ENCODE measurements at places on chromosomes 4 and X.

GRCh38 chrX:153971124-153971449, 531 bp downstream of the HCFC1 start:
- DNase-seq, result peak; percentile 60

GRCh38 chr4:77820649-77821561, 1.7 kb upstream of the CNOT6L start:
- no peak for DNase-seq

DNA sequence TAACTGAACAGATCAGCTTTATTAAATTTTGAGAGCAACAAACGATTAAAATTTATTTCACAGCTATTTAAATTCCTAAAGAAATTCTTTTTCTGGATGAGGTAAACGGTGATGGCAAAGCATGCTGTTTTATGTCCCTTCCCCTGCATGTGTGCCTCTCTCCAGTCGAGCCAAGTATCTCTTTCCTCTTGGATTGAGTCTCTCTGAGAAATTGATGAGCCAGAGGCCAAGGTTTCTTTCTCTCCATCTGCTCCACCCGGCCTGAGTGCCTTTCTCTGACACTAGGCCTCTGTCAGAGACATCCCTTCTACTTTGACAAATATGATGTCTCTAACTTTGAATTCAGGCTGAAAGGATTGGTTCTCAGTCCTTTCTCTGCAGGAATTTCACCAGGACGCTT, 42.6 kb upstream of the PARM1 start:
- no peak for DNase-seq

- no peak for DNase-seq
Measured at GRCh38 chr4:101649790-101650515, 140.6 kb upstream of the BANK1 start.

DNA sequence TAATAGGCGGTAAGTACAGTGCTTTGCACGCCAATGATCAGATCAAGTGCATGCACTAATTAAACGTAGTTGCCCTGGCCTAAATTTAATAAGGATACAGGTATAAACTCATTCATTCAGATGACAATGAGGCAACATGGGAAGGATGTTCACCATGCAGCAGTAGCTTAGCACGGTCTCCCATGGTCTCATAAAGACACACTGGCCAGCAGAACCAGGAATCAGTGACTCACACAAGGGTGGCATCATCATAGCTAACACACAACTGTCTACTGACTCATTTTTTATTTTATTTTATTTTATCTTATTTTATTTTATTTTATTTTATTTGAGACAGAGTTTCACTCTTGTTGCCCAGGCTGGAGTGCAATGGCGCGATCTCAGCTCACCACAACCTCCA, 42.7 kb downstream of the TMEM156 start:
- DNase-seq, result no peak

DNA sequence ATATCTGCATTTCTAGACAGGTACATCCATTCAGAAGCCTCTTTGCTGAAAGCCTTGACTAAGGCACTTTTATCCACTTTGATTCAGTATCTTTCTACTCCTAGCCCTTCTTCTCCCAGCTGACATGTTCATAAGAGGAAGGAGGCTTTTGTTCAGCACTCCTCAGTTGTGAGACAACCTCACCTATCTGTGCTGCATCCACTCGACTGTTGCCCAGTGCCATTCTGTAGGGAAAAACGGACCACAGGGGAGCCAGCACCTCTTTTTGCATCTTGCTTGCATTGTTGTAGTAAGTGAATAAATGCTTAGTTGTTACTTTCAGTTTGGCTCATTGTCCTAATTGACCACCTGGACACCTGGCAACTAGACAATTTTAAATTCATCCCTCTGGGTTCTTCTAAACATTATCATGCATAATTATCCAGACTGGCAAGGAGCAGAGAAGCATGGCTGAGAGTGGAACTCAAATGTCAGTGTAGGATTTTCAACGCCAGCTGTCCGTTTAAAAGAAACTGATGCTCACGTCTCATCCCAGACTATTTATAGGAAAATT, 83.8 kb upstream of the BOD1L1 start:
- DNase-seq, result no peak

GRCh38 chrX:18927558-18927957, 56.4 kb downstream of the PHKA2 start:
- no peak for DNase-seq

- DNase-seq, result no peak
Measured at GRCh38 chrX:105829011-105829410, 6.7 kb downstream of the NRK start.

DNA sequence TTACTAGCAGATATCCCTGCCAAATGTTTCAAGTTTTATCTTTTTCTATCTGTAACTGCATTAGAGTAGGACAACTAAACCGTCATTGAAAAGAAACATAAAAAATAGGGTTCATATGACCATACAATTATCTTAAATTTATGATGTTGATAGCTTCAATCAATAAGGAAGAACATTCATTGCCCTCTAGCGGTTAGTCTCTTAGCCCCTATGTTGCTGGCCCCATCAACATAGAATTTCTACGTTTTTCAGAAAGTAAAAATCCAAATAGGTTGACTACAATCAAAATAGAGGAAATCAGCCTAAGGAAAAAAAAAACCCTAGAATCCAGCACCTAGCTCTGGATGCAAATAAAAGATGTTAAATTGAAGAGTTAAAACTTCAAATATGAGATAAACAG, 225.1 kb upstream of the ITM2A start:
- no peak for DNase-seq

GRCh38 chr4:83013902-83014301, 3.3 kb upstream of the LIN54 start:
- no peak for DNase-seq

- no peak for DNase-seq
Measured at GRCh38 chr4:152734015-152734698, 45.4 kb downstream of the TIGD4 start.

- DNase-seq, result no peak
Measured at GRCh38 chr4:8348071-8348470, 78.5 kb downstream of the HTRA3 start.

DNA sequence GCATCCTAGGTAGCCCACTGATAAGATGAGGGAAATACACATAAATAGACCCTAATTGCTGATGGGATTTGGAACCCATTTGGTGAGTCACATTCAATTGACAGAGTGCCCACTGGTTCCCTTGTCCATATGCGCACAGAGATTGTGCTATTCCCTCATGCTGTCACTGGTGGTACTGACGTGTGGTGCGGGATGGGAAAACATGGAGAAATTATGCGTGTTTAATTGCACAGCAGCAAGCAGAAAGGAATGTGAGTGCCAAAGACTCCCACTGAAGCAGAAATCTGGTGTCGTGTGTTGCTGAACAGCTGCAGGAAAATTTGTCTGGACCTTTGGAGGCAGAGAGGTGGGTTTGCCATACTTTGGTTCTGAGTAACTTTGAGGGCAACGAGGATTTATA, 92.2 kb downstream of the NHSL2 start:
- DNase-seq, result no peak

- no peak for DNase-seq
Measured at GRCh38 chrX:19889582-19890342, 2.4 kb upstream of the SH3KBP1 start.

Data from stimulated activated CD4-positive, alpha-beta T cell treated with anti-CD3 and anti-CD28 coated beads, Interleukin-1b, Interleukin-23, amount 100 ng/mL, for 1 hour (primary cell).